Heart left ventricle (tissue), 16 donors: ENCODE measurements at places on chromosomes 2 and 18. TPM values are rescaled to one million over a fixed set of nuclear protein-coding genes. Genes with fewer than 3 reads are reported as not detected.

- DNase-seq = peak; percentile 18
Observed at GRCh38 chr2:181742922-181743722, 62.8 kb upstream of the NEUROD1 start.

OSBPL6 gene
- 2.7 TPM for polyA plus RNA-seq

- DNase-seq = no peak
Observed at GRCh38 chr18:33600846-33601245, 22.8 kb downstream of the ASXL3 start.

GCFC2 gene
- polyA plus RNA-seq = 7.2 TPM

- DNase-seq = peak; percentile 51
Observed at GRCh38 chr18:10059610-10060468, 146.0 kb downstream of the VAPA start.

DNA sequence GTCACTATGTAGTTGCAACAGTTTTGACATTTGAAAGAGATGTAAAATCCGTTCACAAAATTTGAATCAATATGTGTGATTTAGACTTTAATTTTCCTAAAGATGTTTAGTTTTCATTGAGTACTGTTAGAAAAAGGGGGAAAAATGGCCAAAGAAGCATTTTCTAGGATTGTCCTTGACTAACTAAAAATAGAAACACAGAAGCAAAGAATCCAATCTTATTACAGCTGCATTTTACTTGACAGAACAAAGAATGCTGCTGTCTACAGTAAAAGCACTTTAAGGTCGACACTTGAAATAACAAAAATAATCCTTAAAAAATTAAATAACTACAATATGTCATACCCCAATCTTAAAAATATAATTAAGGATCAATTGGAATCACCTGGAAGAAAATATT, 48.9 kb downstream of the FRZB start:
- DNase-seq = no peak

GRCh38 chr2:122114421-122114820, 359.0 kb downstream of the TSN start:
- no peak for DNase-seq

GRCh38 chr2:121135168-121135853, 149.7 kb downstream of the TFCP2L1 start:
- no peak for DNase-seq

DNA sequence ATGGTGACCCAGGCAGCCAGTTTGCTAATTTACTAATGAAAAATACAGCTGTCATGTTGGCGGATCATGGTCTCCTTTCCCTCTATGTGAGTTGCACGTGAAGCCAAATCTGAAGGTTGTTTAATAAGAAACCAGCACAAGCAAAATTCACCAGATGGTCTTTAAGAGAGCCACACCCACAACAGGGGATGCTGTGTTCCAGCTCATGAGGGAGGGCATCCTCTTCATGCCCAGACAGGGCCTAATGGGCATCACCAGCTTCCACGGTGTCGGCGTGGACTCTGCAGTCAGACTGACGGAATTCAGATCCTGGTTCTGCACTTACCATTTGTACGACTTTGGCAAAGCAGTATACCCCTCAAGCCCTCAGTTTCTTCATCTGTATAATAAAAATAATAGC, 39.9 kb downstream of the TMEM247 start:
- no peak for DNase-seq

MC5R gene
- polyA plus RNA-seq = not detected

GRCh38 chr18:3036108-3036507, 23.2 kb upstream of the LPIN2 start:
- no peak for DNase-seq

DNA sequence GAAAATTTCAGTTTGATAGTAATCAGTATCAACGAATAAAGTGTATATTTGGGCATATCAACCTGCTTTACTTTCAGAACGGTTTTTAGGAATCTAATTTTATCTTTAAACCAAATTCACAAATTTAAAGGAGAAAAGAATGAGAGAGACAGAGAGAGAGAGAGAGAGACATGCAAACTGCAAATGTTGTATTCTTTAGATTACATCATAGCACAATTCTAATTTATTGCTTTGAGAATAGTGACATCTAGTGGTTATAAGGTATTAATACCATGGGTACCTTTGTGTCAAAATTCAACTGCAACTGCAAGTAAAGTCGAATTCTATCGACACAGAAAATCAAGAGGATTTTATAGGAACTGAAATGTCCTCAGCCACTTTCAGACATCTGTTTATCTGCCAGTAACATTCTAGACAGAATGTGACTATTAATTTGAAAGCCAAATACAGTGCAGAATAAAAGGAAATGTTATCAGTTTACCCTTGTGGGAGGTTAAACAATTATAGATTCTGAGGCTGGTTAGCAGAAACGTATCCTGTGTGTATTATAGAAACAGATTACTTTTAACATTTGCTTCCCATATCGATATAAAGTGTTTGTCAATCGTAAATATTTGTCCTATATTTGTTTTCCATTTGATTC, 529.8 kb upstream of the VRK2 start:
- DNase-seq = no peak

- no peak for DNase-seq
Observed at GRCh38 chr18:78730546-78730945, 249.1 kb upstream of the SALL3 start.

DNA sequence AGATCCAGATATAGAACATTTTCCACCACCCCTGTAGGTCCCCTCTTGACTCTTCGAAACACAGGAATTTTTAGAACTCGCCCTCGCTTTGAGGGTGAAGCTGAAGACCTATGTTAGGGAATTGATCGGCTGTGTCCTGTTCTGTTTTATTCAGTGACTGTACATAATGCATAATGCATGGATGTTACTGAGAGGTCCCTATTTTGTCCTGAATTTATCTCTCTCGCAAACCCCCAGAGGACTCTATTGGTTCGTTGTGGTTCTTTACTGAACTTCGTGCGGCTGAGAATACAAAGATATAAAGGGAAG, 431 bp upstream of the EIF5B start:
- DNase-seq = no peak

DNA sequence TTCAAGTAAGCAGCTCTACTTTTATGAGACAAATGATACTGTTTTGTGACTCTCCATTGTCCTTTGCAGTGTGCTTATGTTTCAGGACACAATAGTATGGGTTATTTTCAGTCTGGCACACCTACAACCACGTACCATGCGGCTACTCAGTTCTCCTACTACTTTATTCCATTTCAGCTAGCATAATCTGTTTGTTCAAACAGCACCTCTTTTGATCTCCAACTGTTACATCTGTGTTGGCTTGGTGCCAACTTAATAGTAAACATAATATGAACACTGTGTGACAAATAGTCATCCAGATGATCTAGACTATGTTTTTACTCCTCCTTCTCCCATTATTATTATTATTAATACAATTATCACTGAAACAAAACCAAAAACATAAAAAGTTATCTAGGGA, 40.5 kb downstream of the MYO3B start:
- no peak for DNase-seq

DNA sequence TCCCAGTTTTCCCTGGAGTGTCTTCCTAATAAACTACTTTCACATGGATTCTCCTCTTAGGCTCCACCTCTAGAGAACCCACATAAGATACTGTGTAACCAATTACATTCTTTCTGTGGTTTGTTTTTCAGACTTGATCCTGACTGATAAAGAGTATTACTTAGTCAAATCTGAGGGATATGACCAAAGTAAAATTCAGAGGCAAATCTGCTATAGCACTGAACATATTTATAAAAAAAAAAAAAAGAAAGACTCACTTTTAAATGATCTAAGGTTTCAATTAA, 13.9 kb downstream of the CKAP2L start:
- DNase-seq = no peak

- DNase-seq = no peak
Observed at GRCh38 chr18:25595274-25596060, 243.5 kb upstream of the ZNF521 start.

- DNase-seq = no peak
Observed at GRCh38 chr2:179051250-179051649, 1.3 kb upstream of the CCDC141 start.

DNA sequence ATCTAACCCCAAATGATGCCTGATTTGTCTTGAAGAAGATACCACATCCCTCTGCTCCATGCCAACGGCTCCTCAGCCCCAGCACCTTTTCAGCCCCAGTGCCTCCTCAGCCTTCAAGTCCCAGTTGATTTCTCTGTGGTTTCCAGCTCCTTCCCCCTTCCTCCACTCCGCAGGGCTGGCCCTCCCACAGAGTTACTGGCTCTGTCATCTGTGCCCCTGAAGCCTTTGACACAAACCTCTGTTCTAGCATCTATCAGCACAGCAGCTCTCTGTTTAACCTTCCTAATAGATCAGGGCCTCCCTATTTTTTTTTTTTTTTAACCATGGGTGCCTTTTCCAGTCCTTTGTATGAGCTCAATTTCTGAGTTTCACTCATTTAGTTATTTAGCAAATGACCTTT, 201.3 kb upstream of the CXCR4 start:
- no peak for DNase-seq

PID1 gene
- 9.9 TPM for polyA plus RNA-seq

DNA sequence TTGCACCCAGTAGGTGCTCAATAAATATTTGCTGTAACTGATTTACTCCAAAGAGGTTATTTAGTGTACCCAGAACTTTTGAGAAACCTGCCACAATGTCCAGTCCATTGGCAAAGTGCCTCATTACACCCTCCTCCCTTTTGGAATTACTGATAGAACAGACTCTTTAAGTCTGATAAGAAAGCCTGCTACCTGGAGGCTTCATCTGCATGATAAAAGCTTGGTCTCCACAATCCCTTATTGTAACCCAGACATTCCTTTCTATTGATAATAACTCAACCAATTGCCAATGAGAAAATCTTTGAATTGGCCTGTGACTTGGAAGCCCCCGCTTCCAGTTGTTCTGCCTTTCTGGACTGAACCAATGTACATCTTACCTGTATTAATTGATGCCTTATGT, 281.2 kb upstream of the FBXO11 start:
- no peak for DNase-seq

GRCh38 chr2:70960833-70961647, 17.4 kb upstream of the ANKRD53 start:
- peak; percentile 11 for DNase-seq

DNA sequence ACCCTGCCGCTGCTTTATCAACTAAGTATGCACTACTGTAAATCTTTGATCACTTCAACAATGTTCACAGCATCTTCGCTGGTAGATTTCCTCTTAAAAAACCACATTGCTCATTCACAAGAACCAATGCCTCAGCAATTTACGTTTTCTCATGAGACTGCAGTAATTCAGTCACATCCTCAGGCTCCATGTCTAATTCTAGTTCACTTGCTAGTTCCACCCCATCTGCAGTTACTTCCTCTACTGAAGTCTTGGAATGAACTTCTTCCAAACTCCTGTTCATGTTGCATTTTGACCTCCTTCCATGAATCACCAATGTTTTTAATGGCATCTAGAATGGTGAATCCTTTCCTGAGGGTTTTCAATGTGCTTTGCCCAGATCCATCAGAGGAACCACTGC, 35.8 kb downstream of the PRELID3A start:
- no peak for DNase-seq
